ENCODE measurements at places on chromosomes 5 and 9.

DNA sequence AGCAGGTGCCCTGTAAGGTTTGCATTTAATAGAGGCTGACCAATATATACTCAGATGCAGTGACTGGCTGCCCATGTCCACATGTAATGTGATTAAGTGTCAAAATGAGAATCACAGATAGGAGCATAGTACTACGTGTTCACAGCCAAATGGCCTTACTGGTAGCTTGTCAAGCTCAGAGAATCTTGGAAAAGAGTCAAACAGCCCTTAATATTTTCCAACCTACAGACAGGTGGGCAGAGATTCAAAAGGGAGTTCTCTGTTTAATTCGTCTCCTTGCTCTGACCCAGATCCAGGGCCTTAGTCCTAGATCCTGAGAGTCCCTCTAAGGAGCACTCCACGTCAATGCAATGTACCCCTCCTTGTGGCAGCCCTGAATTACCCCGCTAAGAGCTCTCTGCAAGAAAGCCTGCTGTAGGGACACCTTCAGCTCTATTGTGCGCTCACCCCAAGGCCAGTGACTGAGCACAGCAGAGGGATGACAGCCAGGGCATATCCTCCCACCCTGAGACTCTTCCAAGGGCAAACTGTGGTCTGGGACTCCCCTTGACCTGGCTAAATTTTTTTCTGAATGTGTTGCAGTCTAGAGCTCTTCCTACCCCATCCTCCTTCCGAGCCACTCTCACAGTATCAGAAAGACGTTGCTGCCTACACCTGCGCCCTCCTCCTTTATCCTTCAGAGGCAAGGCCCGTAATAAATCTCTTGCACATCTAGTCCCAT is 159.2 kb downstream of the SNCAIP start:
- peak; percentile 21 for DNase-seq

DNA sequence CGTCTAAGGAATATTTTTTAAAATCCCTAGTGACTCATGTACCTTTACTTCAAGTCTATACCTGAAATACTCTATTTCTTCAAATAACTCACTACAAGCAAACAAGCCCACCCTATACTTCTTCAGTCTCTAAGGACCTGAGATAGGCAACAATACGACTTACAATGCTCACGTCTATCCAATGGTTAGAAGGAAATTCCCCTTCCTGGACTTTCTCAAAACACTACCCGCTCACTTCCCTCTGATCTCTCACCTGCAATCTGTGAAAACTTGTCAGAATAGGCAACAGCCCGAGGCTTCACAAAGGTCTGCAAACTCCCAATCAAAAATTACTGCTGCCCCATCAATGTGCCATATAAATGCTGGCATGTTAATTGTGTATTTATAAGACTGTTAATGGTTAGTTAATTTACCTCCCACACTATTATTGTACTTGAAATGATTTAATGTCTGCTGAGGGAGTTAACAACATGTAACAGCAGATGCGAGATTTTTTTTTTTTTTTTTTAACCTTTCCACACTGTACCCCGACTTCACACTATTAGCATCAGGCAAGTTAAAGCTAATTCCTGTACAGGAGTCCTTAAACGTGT is 27.3 kb downstream of the MAPKAP1 start:
- no peak for DNase-seq

DNA sequence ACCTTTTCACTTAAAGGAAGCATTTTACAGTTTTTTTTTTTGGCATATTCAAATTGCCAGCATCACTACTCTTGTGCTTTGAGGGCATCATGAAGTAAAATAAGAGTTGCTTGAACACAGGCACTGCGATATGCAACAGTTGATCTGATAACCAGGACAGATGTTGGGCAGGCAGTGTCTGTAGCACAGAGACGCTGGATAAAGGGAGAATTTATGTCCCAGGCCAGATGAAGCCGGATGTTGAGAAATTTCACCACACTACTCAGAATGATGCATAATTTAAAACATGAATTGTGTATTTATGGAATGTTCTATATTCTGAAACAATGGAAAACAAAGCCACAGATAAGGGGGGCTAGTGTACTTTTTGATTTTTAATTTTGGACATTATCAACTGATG is 71.4 kb downstream of the SLC12A2 start:
- no peak for DNase-seq

DNA sequence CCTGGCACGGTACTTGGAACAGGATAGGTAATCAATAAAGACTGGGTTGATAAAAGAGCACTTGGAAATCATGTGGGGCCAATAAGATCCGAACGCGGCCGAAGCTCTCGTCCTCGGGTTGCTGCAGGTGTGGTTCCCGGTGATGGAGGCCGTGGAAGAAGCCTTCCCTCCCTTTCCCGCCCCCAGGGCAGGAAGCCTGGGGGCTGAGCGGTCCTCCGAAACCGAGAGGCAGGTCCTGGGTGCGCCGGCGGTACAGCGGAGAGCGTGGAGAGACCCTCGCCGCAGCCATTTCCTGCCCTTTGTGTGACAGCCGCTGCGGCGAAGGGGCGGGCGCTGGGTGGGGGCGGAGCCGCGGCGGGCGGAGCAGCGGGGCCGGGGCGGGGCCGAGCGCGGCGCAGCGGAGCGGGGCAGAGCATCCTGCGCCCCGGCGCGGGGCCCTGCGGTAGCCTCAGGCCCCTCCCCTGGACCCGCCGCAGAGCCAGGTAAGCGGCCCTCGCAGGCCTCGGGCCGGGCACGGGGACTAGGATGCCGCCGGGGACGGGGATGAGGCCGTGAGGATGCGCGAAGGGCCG is at the start of gene CYFIP2:
Gene CYFIP2 (plus strand): TSS at position 410 of the 572 bp plus-strand sequence. CDS start 19,239 bp downstream, outside the sequence.
- DNase-seq, result peak; percentile 22

- no peak for DNase-seq
Observed at GRCh38 chr5:12805165-12805698, 901.0 kb upstream of the CTNND2 start.

DNA sequence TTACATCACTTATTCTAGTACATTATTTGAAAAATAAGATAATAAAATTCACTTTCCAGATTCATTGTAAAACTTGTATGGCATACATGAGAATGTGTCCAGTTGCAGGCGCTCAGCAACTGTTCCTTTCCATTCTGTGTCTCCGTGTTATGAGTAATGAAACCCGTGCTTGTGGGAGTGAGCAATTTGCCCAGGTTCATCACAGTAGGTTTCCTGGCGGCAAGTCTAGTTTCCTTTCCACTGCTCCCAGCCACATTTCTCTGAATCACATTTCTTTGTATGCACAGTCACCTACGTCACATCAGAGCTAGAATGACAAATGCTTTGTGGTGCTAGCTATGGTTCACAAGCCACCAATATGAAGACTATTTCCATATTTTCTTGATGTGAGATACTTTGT is 39.9 kb downstream of the MOCS2 start:
- DNase-seq, result no peak

GRCh38 chr5:56172241-56172640 is 60.9 kb downstream of the ANKRD55 start:
- DNase-seq, result no peak

Data from DMS79 treated with DMSO at 0.1 percent for 48 hours (cell line).